NCI-H1694 (cell line): ENCODE measurements at places on chromosomes 4 and X.

DNA sequence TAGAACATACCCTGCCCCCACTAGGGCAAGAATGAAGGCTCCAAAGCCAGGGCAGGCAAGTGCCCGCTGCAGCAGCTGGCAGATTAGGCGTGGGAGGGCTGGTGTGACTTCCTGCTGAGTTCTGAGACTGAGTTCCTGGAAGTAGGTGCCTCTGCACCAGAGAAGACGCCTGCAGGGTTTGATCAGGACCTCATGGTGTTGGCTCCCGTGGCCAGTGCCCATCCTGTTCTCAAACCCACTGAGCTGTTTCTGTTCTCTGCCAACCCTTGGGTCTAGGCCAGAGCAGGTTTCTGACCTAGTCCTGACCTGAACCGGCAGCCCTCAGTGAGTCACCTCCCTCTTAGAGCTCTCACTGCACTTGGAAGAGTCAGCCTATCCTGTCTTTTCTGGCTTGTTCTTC lies 220.7 kb downstream of the HS6ST2 start:
- no peak for DNase-seq

DNA sequence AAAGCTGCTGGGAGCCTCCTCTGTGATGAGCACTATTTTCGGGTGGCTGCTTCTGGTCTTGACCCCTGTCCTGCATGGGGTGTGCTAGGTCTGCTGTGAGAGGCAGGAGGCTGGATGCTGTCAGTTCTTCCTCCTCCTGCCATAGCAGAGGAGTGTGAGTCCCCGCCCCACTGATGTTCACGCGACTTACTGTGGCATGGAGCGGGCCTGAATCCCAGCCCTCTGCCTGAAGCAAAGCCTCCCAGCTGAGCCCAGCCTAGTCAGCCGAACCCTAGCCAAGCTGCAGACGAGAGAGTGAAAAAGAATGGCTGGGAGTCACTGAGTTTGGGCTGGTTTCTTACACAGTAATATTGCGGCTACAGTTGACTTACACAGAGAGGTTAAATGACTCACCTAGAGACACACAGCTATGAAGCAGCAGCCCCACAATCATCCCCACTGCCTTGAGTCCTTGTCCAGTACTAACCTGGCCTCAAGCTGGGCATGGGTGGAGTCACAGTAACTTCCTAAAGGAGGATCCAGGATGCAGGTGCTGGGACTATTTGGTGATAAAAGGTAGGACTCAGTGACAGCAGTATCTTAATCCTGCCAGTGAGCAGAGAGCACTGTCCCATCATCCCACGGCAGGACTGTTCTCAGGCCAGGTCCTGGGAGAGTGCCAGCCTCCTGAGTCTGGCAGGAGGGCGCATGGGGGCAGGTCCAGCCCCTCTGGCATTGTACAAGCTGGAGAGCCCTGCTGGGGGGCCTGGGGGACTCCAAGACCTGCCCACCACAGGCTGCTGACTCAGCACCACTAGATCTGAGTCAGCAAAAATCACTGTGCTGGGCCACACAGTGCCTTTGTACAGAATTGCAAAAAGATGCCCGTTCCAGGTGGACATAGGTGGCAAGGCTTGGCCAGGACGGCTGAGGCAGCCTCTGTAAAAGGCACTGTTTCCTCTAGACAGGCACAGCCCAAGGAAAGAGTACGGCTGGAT lies 60.4 kb upstream of the CRMP1 start:
- no peak for DNase-seq

GRCh38 chr4:74534936-74535335 lies 90.0 kb downstream of the AREG start:
- no peak for DNase-seq

DNA sequence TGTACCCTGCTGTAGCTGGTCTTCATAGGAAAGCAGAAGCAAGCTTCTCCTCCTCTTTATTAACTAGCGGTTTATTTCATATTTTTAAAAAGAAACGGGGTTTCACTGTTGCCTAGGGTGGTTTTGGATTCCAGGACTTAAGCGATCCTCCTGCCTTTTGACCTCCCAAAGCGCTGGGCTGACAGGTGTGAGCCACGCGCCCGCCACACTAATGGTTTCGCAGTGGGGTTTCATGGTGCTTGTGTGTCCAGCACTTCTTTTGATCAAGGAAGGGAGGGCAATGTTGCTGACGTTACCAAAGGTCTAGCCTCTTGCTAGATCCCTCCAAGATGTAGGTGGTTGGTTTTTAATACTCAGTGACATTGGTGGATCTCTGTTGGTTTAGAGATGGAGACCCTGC lies 1.4 kb downstream of the MAEA start:
- DNase-seq: no peak
